ENCODE measurements at places on chromosomes 7 and 10. TPM values are rescaled to one million over a fixed set of nuclear protein-coding genes. Genes with fewer than 3 reads are reported as not detected.

Gene RARRES2
- total RNA-seq: 23.4 TPM

Gene DNAH11
- 0.57 TPM for total RNA-seq

Gene STK17A
- total RNA-seq: 18.3 TPM

Gene ITIH5
- total RNA-seq: 3.8 TPM

Gene CHAT
- not detected for total RNA-seq

Gene NODAL
- not detected for total RNA-seq

Gene MLXIPL
- 9.3 TPM for total RNA-seq

Gene SLC13A1
- not detected for total RNA-seq

Gene VWDE
- total RNA-seq: 0.51 TPM

Gene HOXA1
- 4.0 TPM for total RNA-seq

Gene GAD2
- not detected for total RNA-seq

Gene MCU
- 28.3 TPM for total RNA-seq

Gene TCAF2
- total RNA-seq: 10.5 TPM

Gene WNT2
- total RNA-seq: 0.99 TPM

Gene WNT16
- 12.7 TPM for total RNA-seq

Gene C7orf33
- not detected for total RNA-seq

Gene SNX13
- 64.6 TPM for total RNA-seq

Gene LMOD2
- not detected for total RNA-seq

Gene SLC16A9
- 0.81 TPM for total RNA-seq

Gene CCDC201
- not detected for total RNA-seq

Gene TMEM176A
- total RNA-seq: 3.2 TPM

Gene STAG3
- total RNA-seq: 0.68 TPM

Measured in suprapubic skin (tissue), 4 donors.